ENCODE measurements at places on chromosomes 2 and 18.

- DNase-seq = no peak
Observed at GRCh38 chr2:33277002-33277426, 199.4 kb upstream of the RASGRP3 start.

GRCh38 chr2:200189964-200190363 is 116.5 kb upstream of the SPATS2L start:
- no peak for DNase-seq

GRCh38 chr2:64980183-64980582 is 9.0 kb upstream of the SLC1A4 start:
- no peak for DNase-seq

GRCh38 chr2:185785851-185786473 is 47.4 kb downstream of the FSIP2 start:
- no peak for DNase-seq

DNA sequence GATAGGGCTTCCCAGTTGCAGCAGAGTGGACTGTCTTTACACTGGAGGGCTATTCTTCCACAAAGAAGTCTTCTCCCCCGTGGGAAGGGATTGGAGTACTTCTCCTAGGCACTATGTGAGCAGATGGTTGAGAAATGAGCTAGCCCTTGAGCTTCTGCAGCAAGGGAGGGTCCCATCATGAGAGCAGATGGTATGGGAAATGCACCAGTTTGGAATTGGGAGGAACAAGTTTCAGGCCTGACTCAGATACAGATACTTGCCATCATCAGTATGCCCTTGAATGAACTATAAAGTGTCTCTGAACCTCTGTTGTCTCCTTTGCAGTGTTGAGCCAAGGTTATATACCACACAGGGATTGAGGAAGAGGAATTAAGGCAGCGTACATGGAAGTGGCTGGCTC is 757.4 kb downstream of the RNF144A start:
- no peak for DNase-seq

DNA sequence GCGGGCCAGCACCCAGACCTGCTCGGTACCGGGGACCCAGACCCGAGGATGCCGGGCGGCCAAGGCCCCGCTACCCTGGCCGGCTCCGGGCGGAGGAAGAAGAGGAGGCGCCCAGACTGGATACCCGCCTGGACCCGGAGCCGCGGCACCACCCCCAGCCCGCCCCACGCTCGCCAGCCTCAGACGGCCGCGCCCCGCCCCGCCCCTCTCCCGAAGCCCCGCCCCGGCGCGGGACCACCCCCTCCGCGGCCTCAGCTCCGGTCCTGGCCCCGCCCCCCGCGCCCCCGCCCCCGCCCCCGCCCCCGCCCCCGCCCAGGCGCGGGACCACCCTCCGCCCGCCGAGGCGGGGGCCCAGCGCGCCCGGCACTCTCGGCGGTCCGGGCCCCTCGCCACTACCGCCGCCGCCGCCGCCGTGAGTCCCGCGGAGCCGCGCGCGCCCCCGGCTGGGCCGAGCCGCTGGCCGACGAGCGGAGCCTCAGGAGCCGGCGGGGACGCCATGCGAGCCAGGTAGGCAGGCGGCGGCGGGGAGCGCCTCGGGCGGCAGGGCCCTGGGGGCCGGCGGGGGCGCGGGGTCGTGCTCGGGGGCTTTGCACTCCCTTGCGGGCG is at the start of gene SH3BP4:
TSS of gene SH3BP4 (plus strand) at position 354 of the 606 bp plus-strand sequence. CDS start 82,986 bp downstream, outside the sequence.
- DNase-seq = peak; percentile 92

GRCh38 chr18:77522051-77522675 is 272.5 kb downstream of the GALR1 start:
- DNase-seq = no peak

- no peak for DNase-seq
Observed at GRCh38 chr18:67074309-67074708, 442.2 kb downstream of the DSEL start.

DNA sequence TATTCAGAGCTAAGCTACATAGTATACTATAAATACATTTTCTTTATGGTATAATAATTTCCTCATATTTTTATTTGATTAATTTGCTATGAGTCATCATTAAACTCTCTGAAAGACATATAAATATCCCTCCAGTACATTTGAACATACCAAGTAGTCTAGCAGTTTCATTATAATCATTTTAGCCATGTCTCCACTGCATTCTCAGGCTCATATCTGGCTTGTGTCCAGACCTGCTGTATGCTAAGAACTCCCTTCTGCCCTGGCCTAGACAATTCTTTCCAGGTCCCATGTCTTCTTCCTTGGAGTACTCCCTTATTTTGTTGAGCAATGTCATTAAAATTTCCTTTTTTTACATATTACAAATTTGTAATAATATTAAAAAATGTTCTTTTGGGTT is 16.6 kb upstream of the DYNC1I2 start:
- no peak for DNase-seq

DNA sequence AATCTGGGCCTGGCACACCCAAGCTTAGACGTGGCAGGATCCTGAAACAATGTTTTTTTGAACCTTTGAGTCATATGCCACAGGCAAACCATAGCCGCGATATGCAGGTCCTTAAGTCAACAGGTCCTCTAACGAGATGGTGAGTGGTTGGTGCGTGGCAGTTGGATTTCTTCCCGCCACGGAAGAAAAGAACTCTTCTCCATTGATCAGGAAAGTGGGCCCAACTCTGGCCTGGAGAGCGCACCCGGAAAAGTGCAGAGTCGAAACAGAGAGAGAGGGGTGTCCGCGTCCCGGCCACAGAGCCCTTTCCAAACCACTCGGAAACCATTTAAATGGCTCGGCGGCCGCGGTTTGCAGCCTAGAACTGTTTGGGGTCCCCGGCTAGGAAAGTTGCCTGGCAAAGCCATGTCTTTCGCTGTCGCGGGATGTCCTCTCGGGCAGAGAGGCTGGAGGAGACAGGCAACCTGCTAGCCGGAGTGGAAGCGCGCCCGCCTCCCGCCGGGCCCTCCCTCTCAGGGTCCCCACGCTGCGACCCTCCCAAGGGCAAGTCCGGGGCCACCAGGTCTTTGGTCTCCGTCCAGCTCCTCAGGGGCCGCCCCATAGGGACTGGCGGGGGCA is 777 bp downstream of the GALNT3 start:
- DNase-seq = peak; percentile 22

- no peak for DNase-seq
Observed at GRCh38 chr2:12087175-12087574, 340.7 kb downstream of the LPIN1 start.

GRCh38 chr18:59041819-59042815 is 97.6 kb upstream of the SEC11C start:
- DNase-seq = peak; percentile 68

GRCh38 chr2:121833358-121833723 is 77.9 kb downstream of the TSN start:
- DNase-seq = no peak

GRCh38 chr2:168278424-168278888 is 31.1 kb upstream of the STK39 start:
- DNase-seq = peak; percentile 77

DNA sequence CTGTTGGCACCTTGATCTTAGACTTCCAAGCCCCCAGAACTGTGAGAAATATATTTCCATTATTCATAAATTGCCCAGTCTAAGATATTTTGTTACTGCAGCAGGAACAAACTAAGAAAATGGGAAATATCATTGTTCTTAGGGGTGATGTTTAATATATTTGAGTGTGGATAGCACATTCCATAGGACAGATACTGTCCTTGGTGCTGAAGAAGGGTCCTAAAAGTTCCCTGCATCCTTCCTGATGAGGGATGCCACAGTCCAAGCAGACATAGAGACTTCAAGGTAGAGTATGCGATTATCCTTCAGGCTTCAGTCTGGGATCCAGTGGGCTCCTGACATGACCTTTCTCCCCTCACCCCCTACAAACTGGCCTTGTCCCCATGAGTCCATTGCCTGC is 689.0 kb downstream of the TDRD15 start:
- no peak for DNase-seq

DNA sequence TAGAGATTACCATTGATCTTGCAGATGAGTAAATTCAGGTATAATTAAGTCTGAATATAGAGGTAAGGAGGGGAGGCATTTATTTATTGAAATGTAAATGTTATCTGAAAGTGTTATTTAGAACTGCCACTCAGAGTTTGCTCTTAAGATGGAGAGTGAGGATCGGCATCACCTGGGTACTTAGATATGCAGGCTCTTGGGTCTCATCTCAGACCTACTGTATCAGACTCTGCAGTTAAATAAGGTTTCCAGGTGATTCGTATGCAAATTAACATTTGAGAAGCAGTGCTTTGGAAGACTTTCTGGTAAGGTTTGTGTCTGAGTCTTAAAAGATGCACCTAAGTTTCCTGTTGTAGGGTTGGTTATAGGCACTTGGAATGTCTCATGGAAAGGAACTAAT is 9.2 kb downstream of the HTR2B start:
- no peak for DNase-seq

- DNase-seq = no peak
Observed at GRCh38 chr18:60452421-60452820, 79.8 kb upstream of the MC4R start.

DNA sequence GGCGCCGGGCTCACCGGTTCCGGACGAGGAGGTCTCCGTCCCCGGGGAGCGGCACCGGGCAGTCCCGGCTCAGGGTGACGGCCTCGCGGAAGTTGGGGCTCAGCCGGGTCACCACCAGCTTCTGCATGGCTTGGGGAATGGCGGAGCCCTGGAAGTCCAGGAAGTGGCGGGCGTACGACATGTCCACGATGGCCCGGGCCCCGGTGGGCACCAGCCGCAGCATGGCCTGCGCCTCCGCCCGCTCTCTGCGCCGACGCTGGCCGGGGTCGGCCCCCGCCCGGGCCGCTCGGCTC is 157 bp downstream of the PTGR3 start:
- no peak for DNase-seq

DNA sequence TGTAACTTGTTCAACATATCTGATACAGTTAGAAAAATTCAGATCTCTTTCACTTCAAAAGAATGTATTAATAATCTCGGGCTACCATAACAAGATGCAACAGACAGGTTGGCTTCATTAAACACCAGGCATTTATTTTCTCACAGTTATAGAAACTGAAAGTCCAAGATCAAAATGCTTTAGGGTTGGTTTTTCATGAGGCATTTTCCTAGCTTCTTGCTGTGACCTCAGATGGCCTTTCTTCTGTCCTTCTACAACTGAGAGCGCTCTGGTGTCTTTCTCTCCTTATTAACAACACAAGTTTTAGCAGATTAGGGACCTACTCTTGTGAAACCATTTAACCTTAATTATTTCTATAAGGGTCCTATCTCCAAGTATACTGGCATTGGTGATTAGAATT is 452.5 kb downstream of the ZNF804A start:
- DNase-seq = no peak

GRCh38 chr2:157261199-157261782 is 3.8 kb downstream of the GALNT5 start:
- DNase-seq = no peak

GRCh38 chr2:18317017-18317416 is 243.4 kb downstream of the RDH14 start:
- no peak for DNase-seq

DNA sequence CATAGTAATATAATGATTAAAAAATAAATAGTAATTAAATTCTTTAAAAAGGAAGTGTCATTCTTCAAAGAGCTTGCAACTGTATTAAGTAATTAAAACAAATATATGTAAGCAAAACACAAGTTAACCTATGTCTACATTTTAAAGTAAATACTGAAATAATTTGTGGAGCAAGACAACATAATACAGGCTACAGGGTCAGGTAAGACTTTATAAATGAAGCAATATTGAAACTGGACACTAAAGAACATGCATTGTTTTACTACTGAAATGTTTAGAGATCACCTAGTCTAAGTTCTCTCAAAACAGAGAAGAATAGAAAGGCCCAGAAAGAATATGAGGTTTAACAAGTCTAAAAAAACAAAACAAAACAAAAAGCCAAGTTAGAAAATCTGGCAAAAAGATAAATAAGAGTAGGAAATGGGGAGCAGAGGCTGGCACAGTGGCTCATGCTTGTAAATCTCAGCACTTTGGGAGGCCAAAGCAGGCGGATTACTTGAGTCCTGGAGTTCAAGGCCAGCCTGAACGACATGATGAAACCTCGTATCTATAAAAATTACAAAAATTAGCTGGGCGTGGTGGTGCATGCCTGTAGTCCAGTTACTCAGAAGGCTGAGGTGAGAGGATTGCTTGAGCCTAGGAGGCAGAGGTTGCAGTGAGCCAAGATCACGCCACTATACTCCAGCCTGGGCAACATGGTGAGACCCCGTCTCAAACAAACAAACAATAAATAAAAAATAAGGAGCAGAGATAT is 34.4 kb downstream of the VPS54 start:
- no peak for DNase-seq

DNA sequence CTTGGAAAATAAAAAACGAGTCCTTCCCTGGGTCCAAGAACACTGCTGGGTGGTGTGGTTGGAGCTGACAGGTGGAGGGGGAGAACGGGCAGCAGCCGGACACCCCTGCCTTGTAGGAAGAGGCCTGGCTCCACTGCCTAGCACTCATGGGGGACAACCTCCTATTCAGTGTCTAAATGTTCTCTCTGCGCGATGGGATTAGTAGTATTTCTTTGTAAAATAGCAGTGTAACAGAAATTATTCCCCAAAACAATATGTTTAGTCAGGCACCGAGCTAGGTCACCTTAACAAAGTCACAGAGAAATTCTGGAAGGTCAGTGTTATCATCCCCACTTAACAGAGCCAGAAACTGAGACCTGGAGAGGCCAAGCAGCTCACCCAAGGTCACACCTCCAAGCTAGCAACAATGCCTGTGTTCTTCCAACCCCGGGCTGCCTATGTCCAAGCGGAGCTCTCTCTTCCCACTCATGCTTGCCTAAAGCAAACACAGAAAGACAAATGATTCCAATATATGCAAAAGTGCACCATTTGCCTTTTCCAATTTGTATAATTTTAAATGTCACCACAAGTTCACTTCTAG is 68.0 kb downstream of the STEAP3 start:
- no peak for DNase-seq

DNA sequence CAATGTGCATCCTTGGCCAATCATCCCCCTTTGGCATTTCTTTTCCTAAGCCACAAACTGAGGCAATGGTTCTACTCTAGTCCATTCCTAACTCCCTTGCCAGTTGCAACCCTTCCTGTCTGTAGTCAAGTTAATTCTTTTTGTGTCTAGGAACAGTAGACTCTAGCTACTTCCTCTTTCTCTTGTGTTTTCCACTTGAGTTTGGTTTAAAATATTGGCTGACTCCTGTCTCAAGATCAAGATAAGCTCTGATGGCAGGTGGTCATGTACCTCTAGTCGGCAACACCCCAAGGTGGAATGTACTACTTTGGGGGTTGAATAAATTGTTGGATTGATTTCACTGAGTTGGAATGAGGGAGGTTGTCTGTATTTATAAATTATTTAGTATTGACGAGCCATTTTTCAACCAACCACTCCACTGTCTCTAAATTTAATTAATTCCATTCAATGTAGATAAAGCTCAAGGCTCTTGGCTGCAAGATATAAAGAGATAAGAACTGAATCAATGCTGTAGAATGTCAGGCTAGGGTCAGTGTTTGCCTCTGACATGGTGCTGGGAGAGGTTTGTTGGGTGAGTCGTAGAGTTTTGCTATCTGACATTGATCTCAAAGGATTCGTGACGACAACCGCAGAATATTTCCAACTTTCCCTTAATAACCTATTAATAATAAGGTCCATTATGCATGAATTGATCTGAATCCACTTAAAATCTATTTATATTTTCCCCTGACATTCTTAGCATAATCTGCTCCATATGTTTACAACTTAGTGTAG is 188.7 kb upstream of the APCDD1 start:
- DNase-seq = no peak

- DNase-seq = no peak
Observed at GRCh38 chr2:218953366-218953954, 6.0 kb upstream of the CDK5R2 start.

GRCh38 chr2:183125659-183126341 is 1.6 kb downstream of the NUP35 start:
- DNase-seq = no peak

- no peak for DNase-seq
Observed at GRCh38 chr2:21198637-21199036, 74.9 kb downstream of the TDRD15 start.

- DNase-seq = peak; percentile 80
Observed at GRCh38 chr18:48446582-48447225, 37.5 kb upstream of the ZBTB7C start.
